NCI-H1092 (cell line): ENCODE measurements at places on chromosomes 12 and 14.

- no peak for DNase-seq
Measured at GRCh38 chr12:58576916-58577315, 343.4 kb downstream of the LRIG3 start.

GRCh38 chr12:14936224-14936861, 2.0 kb downstream of the ERP27 start:
- no peak for DNase-seq

DNA sequence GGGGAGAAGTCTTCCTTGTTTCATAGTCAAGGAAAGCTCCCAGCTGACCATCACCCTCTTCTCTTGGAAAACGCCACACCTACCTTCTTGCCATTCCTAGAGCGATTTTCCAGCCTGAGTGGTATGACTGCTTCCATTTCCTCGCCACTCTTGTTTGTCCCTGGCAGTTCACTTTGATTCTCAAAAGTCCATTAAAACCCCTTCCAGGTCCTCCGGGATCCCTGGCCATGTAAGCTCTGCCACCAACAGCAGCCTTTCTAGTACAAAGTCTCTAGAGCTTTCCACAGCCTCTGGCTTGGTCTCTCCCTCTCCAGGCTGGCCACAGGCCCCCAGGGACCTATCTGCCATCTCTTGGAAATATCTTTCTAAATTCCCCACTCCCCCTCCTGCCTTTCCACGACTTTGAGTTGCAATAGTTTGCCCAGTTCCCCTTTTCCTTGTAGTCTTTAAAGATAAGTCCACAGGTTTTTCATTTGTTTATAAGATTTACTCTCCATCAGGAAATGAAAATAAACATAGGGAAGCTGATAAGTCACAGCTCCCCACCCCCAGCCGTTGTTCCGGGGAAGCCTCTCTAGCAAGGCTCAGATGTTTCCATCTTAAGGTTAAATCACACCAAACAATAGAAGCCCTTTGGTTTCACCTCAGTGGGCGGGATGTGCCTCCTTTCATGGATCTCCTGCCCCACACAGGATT, 42.9 kb upstream of the SINHCAF start:
- DNase-seq = no peak

DNA sequence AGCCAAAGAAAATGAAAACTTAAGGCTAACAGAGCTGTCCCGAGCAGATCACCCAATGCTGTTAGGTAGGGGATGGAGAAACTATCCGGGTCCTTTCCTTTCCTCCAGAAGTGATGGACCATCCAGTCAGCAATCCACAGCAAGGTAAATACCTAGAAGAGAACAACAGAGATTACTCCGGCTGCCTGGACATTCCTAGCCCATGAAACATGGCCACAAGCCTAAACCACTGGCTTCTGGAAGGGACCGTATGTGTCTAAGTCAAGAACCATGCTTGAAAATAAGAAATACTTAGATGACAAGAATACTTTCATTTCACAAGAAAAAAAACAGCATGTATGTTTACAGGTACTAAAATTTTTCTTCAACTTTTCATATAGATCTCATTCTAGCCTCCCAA, 152.9 kb downstream of the SLC41A2 start:
- DNase-seq = no peak

DNA sequence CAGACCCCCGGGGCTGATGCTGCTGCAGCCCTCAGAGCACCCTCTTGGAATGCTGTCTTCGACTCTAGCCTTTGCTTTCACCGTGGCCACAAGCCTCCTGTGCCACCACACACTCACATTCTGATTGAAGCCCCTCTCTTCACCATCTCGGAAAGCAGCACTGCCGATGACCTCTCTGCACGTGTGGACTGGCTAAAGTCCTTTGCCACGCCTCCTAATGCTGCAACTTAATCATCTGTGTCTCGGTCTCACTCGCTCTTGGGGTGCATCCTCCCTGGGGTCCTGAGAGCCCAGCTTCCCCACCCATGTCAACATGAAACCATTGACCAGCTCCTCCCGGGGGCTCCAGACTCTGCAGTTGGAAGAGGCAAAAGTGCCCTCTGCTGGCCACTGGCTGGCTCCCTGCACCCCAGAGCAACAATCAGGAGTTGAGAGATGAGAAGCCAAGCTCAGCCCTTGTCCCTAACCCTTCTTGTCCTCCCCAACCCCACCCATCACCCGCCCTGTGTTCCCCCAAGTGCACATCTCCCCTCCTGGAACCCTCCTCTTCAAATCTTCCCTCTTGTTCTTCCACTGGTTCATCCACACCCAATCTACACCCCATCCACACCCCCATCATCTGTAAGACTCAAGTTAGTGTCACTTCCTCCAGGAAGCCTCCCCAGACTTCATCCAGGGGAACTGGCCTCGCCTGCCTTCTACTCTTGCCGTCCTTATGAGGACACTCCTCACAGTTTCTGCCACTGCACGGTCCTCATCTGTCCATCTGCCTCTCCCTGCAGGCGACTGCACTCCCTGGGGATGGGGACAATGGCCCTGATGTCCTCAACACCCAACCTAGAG, 23.6 kb upstream of the FAM181A start:
- no peak for DNase-seq

DNA sequence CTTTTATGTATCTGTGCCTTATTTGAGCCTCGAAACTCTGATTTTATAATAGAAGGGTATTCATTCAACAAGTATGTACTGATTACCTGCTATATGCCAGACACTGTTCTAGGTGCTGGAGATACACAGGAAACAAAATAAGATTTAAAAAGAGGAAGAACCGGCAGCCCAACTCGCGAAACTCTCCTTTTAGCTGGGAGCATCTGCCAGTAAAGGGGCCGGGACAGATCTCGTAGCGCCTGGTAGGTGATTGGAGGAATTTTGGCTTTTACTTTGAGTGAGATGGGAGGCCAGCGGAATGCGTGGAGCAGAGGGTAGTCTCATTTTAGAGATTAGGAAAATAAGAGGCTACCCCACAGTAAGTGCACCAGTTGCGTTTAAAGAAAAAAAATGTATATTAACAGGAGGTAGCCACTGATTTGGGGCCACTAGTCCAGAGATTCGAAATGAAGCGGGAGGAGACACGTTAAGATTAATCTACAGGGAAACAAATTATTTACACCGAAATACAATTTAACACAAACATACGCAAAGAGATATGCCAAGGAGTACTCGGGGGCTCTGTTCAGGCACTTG, 520 bp upstream of the MON2 start:
- DNase-seq = no peak

GRCh38 chr12:69570545-69571399, 14.5 kb upstream of the CCT2 start:
- no peak for DNase-seq

GRCh38 chr12:111204788-111205241, 164.1 kb downstream of the PHETA1 start:
- DNase-seq = no peak

- DNase-seq = peak; percentile 84
Measured at GRCh38 chr14:103121846-103122584, 1.2 kb upstream of the TNFAIP2 start.

GRCh38 chr12:12689647-12690300, 6.2 kb downstream of the GPR19 start:
- no peak for DNase-seq

DNA sequence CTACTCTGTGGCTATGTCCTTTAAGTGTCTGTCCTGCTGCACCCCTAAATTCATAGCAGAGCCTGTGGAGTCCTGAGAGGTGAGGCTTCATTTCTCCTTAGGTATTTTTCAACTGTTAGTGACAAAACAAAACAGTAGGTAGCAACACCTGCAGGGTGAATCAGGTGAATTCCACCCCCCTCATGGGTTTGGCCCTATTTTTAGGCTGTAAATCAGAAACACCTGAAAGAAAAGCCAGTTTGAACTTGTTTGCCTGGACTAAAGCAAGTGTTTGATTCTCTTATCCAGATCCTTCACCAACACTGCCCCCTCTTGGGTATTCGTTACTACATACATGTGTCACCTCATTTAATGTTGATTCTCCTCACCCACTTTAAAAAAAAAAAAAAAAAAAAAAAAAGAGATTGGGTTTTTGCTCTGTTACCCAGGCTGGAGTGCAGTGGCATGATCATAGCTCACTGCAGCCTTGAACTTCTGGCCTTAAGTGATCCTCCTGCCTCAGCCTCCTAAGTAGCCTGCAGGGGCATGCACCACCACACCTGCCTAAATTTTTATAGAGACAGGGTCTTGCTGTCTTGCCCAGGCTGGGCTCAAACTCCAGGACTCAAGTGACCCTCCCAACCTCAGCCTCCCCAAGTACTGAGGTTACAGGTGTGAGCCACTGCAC, 10.3 kb downstream of the TBPL2 start:
- peak; percentile 18 for DNase-seq

- no peak for DNase-seq
Measured at GRCh38 chr12:68158432-68158831, 1.1 kb downstream of the IFNG start.

DNA sequence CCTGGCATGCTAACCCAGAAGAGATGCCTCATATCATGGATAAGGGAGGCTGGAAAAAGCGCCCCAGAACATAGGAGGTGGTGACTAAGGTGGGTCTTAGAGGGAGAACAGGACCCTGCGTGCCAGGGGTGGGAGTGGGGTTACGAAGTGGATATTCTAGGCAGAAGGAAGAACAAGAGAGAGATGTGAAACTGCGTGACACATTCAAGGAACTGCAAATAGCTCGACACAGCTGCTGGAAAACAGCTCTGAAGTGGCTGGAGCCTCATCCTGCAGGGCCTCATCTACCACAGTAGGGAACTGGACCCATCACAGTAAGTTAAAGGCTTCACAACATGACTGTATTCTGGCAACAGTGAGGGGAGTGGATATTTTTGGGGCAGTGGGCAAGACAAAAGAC, 61.1 kb downstream of the RNF34 start:
- DNase-seq = no peak

DNA sequence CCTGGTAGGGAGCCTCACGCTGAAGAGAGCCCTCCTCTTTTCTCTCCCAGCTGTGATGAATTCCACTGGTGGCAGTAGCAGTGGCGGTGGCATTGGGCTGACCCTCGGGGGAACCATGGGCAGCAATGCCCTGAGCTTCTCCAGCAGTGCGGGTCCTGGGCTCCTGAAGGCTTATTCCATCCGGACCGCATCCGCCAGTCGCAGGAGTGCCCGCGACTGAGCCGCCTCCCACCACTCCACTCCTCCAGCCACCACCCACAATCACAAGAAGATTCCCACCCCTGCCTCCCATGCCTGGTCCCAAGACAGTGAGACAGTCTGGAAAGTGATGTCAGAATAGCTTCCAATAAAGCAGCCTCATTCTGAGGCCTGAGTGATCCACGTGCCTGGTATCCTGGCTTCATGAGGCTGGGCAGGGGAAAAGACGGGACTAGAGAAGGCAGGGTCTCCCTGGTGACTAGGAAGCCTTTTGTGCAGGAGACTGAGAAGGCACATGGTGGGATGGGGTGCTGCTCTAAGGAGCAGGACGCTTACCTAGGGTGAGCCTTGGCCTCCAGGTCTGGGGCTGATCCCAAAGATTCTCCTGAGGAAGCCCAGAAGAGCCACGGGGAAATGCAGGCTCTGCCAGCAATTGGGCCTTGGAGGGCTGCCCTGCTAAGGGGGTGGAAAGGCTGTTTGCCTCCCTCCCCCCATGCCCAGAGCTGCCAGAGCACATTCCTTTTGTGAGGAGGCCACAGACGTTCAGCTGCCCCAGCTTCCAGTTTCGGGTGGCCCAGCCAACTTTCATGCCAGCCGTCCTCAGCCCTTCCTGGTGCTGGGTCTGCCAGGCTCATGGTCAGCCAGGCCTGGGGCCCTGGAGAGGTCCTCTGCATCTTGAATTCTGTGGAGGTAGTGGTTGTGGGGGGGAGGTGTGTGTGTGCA, 15.8 kb downstream of the KRT7 start:
- DNase-seq = no peak

DNA sequence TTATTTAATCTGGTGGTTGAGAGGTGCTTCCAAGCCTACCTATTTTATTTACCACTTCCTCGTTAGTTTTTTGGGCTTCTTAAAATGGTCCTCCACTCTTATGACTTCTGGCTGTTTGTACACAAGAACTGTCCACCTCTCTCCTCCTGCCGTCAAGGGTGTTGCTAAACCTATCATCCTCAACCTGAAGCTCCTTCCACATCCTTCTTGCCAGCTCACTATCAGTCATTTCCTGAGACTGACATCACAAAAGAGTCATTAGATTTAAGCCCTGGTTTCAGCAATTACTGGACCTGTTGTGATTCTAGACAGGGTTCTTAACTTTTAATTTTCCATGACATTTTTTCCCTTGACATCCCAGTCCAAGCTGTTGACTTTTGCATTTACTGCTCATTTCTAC, 91.9 kb downstream of the BICD1 start:
- DNase-seq = no peak

- no peak for DNase-seq
Measured at GRCh38 chr12:132543298-132544079, 53.5 kb downstream of the FBRSL1 start.

- no peak for DNase-seq
Measured at GRCh38 chr14:99703381-99703780, 19.3 kb downstream of the CYP46A1 start.

- DNase-seq = peak; percentile 38
Measured at GRCh38 chr14:80055667-80056496, 155.4 kb downstream of the DIO2 start.

GRCh38 chr12:124618291-124618902, 51.0 kb upstream of the NCOR2 start:
- no peak for DNase-seq
